MV-4-11 (cell line): ENCODE measurements at places on chromosomes 16 and 17.

GRCh38 chr17:57507828-57508227, 237.3 kb downstream of the CCDC182 start:
- DNase-seq = no peak

GRCh38 chr16:79571065-79571902, 29.3 kb downstream of the MAF start:
- no peak for DNase-seq

DNA sequence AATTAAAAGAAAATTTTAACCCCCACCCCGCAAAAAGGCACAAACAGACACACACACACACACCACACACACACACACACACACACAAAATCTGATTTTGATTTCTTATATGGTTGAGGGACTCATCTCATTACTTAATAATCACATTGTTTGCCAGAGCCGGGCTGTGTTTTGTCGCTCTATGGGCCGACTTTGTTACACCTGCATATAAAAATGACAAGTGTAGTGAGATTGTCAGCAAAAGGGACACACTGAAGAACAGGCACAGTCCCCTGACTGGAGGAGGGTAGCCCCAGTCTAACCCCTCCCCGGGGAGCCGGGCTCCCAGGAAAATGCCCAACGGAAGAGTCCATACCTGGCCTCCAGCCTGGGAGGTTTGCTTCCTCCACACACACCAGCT, 221.6 kb downstream of the ENGASE start:
- no peak for DNase-seq

GRCh38 chr16:3266873-3267537, 10.6 kb upstream of the MEFV start:
- peak; percentile 93 for DNase-seq

GRCh38 chr17:40646791-40647623, 611 bp downstream of the SMARCE1 start:
- DNase-seq = peak; percentile 28

DNA sequence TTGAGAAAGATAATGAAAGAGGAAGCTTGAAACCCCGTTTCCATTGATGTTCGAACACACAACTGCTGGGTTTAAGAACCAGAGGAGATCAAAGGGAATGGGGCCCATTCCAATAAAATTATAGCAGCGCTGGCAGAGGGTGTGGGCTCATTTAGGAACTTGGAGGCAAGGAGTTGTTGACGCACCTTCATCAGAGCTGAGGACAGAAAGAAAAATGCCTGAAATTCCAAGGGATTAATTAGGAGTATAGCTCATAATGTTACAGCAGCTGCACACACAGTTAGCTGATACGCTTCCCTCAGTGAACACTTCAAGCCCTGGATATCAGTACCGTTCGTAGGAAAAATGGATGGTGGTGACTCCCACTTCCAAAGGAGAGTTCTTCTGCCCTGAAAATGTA, 127.2 kb downstream of the AXIN2 start:
- DNase-seq = no peak

DNA sequence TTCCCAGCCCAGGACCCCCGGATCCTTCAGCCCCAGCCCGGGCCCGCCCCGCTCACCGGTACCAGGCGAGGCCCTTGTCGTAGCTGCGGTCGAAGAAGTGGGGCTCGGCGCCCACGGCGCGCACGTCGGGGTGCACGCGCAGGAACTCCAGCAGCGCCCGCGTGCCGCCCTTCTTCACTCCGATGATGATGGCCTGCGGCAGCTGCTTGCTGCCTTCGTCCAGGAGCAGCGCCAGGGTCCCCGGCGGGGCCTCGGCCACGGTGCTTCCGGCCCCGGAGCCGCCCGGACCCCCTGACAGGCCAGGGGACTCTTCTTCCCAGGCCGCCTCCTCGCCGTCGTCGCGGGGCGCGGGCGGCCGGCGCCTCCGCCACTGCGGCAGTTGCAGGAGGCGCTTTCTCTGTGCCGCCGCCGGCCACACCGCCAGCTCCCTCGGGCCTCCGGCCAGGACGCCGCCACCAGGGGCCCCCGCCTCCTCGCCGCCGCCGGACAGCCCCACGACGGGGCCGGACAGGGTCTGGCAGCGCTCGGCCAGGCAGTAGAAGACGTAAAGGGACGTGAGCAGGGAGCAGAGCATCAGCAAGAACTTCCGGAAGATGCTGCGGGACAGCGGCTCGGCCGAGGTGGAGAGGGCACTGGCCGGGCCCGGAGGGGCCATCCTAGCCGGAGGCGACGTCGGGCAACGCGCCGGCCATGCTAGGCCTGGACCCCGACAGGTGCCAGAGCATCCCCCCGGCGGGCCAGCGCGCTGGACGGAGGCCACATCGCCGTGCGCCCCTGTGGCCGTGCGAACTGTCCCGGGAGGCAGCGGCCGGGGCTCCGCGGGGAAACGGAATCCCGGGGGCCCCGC, 1.0 kb downstream of the HS3ST3A1 start:
- DNase-seq = no peak

DNA sequence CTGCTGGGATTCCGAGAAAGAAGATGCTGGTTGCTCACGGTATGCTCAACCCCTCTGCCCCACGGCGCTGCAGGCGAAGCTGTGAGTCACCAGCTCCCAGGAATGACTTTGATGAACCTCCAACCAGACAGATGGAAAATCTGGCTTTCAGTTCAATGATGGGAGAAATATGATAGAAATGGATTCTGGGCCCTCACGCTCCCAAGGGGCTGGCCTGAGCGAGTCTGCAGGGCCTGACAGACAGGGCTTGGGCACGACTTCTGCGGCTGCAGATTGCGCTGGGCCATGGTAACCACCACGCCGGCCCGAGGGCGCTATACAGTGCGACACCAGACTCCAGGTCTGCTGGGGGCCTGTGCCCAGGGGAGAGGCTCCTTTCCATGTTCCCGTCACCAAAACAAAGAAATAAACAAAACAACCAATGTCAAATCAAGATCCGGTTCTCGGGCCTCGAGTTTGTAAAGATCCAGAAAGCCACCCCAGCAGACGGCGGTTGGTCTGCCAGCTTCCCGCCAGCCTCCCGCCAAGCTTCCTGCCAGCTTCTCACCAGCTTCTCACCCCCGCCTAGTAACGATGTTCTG, 11.1 kb upstream of the ABR start:
- no peak for DNase-seq

- no peak for DNase-seq
These were observed 239.5 kb downstream of the ABCC12 start for GRCh38 chr16:47916266-47916665.

DNA sequence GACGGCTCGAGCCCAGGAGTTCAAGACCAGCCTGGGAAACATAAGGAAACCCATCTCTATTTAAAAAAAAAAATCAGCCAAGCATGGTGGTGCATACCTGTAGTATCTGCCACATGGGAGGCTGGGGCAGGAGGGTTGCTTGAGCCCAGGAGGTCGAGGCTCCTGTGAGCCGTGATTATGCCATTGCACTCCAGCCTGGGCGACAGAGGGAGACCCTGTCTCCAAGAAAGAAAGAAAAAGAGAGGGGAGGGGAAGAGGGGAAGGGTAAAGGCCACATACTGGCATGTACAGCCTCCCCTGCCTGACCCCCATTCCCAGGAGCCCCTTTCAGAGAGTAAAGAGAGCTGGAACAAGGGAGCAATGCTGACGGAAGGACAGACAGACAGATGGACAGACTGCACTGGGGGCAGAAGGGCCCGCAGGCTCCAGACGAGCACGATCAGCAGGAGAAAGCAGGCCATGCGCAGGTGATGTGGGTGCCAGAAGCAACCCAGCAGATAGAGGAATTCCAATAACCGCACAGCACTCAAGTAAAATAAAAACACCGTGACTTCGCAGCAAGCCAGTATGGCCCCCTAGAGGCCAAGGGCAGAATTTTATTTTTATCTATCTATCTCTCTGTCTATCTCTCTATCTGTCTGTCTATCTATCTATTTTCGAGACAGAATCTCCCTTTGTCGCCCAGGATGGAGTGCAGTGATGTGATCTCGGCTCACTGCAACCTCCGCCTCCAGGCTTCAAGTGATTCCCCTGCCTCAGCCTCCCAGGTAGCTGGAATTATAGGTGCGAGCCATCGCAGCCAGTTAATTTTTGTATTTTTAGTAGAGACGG, 27.1 kb upstream of the SNN start:
- peak; percentile 47 for DNase-seq

- peak; percentile 1 for DNase-seq
These were observed 465.9 kb upstream of the ERCC4 start for GRCh38 chr16:13453938-13454553.

DNA sequence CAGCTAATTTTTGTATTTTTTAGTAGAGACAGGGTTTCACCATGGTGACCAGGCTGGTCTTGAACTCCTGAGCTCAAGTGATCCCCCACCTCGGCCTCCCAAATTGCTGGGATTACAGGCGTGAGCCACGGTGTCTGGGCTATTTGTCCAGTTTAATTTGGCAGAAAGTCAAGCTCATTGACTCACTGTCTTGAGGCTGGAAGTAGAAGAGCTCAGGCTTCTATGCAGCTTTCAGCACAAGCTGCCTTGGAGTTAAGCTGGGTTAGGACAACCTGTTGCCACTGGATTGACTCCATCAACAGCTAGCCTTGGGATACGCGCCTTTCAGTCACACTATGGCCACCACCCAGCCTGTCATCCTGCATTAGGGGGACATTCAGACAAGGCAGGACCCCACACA, 76.2 kb upstream of the DNAH17 start:
- DNase-seq = no peak

DNA sequence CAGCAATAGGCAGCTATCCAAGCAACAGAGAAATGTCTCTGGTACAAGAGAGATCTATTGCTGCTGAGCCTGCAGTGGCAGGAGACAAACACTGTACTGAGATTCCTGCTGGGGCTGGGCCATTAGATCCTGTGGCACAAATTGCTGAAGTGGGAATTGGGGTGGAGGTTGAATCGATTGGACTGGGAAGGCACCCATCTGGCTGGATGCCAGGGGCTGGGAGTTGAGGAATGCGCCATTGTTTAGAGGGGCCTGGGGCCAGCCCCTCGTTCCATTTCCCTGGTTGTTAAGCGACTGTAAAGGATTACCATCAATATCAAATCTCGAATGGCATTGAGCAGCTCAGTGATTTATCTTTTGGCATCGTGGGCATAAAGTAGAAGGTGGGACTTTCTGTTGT, 54.1 kb upstream of the ARL4D start:
- no peak for DNase-seq

GRCh38 chr17:60757437-60757836, 79.8 kb downstream of the BCAS3 start:
- no peak for DNase-seq
